CD8-positive, alpha-beta memory T cell (primary cell): ENCODE measurements at places on chromosomes 2 and 18.

- no peak for DNase-seq
Measured at GRCh38 chr18:25805939-25806338, 284.5 kb downstream of the SS18 start.

DNA sequence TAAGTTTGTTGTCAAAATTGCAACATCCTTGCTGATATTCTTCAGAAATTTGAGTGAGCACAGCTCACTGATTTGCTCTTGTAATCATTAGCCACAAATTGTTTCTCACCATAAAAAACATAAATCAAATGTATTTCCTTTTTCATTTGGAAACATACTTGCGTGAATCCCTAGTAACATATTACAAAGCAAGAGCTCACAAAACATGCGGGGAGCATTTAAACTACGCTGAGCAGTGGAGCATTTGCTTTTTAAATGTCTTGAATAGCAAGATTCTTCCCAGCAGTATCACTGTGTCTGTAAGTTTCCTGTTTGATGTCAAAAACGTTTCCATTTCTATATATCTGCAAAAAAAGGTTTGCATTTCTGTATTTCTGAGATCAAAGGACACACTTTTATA, 788.3 kb upstream of the SALL3 start:
- DNase-seq = no peak

- no peak for DNase-seq
Measured at GRCh38 chr18:23650968-23651927, 11.5 kb downstream of the ANKRD29 start.

- no peak for DNase-seq
Measured at GRCh38 chr2:96185516-96185915, 23.1 kb downstream of the STARD7 start.

DNA sequence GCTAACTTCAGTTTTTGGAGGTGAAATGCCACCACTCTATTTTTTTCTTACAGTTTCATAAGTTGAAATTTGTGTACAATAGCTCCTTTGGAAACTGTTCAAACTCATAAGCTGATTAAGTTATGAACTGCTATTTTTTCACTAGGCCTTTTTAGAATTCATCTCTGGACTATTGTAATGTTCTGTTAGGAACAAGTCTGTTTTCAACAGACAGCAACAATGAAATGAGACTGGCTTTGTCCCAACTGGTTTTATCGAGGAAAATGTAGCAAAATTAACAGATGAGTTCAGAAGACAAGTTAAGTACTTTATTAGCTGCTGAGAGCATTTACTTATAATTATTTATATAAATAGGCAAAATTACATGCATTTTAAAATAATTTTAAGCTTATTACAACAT, 310.6 kb downstream of the ZNF804A start:
- no peak for DNase-seq

DNA sequence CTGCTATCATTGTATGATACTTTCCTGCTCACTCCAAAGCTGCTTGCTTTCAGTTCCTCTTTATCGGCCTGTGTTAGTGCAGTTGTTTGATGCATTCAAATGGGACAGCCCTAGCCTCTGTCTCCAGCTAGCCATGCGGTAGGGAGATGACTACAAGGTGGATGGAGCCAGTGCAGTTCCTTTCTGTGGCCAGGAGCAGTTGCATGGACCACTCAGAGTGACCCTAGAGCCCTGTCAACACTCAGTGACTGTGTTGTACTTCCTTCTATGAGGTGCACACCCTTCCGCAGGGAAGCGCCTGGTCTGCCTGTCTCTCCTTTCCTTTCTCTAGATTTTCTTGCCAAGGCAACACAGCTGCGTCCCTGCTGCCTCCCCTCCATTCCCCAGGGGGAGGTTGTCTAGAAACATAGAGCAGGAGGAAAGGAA, 33.8 kb downstream of the KCNS3 start:
- no peak for DNase-seq

GRCh38 chr2:38268691-38269327, 108.3 kb downstream of the ATL2 start:
- no peak for DNase-seq

DNA sequence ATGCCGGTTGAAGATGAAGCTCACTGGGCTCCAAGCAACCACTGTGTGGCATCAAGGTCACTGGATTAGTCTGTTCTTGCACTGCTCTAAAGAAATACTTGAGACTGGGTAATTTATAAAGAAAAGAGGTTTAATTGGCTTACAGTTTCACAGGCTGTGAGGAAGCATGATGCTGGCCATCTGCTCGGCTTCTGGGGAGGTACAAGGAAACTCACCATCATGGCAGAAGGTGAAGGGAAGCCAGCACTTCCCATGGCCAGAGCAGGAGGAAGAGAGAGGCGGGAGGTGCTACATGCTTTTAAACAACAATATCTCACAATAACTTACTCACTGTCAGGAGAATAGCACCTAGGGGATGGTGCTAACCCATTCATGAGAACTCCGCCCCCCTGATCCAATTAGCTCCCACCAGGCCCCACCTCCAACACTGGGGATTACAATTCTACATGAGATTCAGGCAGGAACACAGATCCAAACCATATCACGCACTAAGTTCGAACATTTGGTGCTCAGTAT, 109.7 kb upstream of the MGAT5 start:
- DNase-seq = no peak

GRCh38 chr2:66428986-66429612, 5.8 kb upstream of the MEIS1 start:
- DNase-seq = no peak

DNA sequence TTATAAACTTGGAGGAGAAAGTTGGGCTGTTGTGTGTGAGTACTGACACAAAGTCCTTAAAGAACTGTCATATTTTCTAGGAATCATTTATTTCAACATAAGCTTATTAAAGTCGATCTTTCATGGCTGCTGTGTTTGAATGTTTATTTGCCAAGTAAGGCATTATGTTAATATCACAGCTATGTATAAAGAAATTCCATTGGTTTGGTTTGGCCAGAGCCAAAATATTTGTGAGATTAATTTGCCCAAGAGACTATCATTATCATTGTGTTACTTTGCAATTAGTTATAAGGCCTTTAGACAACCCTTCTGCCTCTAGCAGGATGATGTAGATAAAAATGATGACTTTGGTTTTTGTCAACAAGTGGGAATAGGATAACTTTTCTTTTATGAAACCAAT, 240.6 kb upstream of the NT5C1B start:
- DNase-seq = no peak

DNA sequence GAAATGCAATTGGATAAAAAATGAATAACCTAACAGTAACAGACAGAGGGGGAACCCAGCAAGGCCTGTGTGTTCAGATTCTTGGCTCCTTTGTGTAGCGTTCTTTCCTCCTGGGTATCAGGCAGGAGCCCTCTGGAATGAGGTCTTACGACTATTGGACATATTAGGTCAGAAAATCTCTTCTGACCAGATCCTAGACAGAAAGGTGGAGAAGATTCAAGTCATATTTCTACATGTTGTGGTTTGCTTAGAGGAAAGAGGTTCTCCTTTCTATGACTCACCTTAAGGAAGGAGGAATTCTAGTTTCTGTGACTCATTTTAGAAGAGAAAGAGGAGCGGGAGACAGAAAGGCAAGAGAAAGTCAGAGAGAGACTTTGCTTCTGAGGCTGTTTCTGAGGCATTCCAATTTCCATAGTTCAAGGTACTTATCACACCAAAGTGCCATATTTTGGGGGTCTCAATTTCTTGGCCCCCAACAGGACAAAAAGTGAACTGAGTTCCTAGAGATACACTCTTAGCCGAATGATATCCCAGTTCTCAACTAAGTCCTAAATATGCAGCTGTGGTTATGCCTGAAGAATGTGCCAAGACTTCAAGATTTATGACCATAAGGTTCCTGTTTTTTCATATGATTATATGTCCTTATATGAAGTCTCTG, 618.6 kb downstream of the ZEB2 start:
- no peak for DNase-seq

DNA sequence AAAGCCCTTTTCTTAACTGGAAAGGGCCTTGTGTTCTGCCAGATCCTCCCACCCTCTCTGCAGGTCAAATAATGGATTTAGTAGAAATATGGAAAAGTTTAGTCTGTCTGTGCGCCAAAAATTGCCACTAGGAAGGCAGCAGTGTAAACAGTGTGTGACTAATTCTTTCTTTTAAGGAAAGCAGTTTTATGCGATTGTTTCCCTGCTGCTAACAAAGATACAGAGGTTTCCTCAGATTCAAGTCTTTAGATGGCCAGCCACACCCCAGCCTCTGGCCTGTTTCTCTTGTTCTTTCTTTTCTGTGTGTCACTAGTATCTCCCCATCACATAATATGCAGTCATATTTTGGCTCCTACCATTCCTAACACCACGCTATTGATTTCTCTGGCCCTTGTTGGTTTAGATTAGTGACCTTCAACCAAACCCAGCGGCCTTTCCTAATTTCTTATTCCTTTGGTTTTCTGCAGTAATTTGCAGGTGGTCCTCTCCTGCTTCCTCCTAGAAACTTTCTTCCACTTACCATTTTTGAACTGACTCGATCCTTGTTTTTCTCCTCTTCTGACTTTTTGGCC, 157.4 kb downstream of the LTBP1 start:
- DNase-seq = no peak

GRCh38 chr2:33062665-33063250, 116.0 kb downstream of the LTBP1 start:
- no peak for DNase-seq

DNA sequence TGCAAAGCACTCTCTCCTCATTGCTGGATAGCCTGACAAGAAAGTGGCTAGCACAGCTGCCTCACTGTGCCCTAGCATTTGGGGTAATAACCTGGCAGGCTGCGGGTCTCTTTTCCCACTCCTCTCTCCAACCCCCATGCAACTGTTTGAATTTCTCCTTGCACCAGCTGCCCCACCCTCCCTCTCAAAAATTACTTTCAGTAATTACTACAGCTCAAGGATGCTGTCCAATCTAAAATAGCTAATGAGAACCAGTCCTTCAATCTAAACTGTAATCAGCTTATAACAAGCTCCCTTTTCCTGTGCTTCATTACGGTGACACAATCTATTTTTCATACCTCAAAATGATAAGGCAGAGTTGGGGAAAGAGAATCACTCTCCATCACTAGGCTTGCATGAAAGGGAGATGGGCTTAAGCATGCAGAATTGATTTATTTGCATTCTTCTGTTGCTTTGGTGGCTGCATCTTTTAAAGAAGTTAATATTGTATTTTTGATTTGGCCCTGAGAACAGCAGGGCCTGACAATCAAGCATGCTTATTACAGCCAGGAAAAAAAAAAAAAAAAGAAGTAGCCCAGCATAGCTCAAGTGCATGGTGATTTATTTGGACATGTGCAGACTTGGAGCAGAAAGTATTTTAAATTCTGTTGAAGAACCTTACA, 881.8 kb downstream of the SLC4A3 start:
- no peak for DNase-seq

DNA sequence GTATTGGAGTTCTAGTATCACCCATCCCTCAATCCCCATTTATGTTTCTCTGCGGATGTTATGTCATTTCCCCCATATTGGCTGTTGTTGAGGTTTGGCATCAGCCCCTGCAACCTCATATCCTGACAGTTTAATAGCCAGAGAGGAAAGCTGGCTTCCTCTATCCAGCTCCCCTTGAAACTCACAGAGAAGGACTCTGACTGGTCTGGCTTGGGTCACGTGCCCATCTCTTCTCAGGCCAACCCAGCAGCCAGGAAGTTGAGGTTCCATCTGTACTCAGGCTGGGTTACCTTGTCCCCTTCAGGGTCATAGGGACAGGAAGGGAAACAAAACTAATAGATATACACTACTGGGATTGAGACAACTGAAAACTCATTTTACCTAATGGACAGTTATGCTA, 148.0 kb upstream of the SLC14A2 start:
- DNase-seq = no peak

DNA sequence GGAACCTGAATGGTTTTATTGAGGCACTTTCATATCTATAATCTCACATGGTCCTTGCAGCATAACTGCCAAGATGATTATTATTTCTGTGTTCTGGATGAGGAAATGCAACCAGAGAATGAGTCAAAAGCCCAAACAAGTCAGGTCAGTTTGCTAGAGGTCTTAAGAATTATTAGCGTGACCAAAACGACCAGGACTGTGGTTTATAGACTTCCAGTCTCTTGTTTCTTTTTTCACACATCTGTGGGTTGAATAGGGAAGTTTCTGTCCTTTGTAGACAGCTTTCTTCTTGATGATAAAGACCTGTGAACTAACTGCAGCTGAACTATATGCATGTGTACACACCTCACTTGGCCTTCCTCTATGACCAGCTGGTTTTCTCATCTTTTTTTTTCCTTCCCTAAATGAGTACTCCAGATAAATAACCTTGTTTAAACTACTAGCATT, 13.9 kb downstream of the ADAM23 start:
- no peak for DNase-seq

DNA sequence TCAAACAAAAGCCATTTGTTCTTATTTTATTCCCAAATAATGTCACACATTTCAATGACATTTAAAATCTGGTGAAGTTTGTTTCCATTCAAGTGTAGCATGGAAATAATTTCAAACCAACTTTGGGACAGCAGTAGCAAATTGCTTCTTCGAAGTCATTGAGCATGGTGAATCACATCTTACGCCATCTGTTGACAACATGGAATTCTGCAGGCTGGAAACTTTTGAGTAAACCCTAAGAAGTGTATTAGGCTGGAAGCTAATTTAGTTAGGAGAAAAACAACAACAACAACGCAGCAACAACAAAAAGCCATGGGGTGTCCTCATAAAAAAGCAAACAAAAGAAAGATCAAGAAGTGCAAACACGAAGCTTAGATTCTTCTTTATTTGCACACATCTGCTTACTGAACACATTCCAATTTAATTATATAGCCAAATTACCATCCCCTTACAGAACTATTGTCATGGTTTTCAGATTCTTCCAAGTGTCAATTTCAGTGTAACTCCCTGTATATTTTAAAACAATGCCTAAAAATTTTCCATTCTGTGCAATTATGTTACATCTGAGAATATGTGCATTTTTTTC, 659.0 kb upstream of the CDH7 start:
- DNase-seq = no peak

- DNase-seq = no peak
Measured at GRCh38 chr18:13611601-13612195, 114.7 kb downstream of the FAM210A start.

GRCh38 chr2:168336786-168337388, 89.5 kb upstream of the STK39 start:
- DNase-seq = peak; percentile 18

DNA sequence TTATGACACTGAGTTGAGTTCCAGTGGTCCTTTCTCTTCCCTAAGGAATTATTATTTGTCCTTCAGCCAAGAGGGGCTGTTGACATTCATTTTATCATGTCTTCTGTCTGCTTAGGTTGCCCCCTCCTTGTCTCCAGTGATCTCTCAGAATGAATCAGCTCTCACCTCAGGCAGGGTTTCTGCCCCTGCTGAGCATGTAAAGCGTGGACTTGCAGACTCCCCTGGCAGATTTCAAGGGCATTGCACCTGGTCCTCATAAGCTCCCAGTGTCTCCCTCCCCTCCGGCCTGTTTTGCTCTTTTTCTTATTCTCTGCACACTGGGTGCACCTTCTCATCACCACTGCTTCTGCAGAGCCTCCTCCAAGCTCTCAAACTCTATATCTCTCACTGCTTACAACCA, 188.4 kb downstream of the KCNS3 start:
- no peak for DNase-seq

- no peak for DNase-seq
Measured at GRCh38 chr2:55019526-55020258, 30.6 kb downstream of the RTN4 start.
